ENCODE measurements at places on chromosomes 11 and 22. TPM values are rescaled to one million over a fixed set of nuclear protein-coding genes. Genes with fewer than 3 reads are reported as not detected.

The ANKRD49 gene
- 11.2 TPM for total RNA-seq

The TPBGL gene
- total RNA-seq, result not detected

The KLHL35 gene
- not detected for total RNA-seq

- no peak overlapping the region for H3K27ac ChIP-seq
- peaks cover 3% of the 10 kb centered on the region for H3K27me3 ChIP-seq
- H3K36me3 ChIP-seq, result no peaks in the 10 kb centered on the region
These were observed 27.9 kb downstream of the PIWIL4 start for GRCh38 chr11:94595076-94595475.

DNA sequence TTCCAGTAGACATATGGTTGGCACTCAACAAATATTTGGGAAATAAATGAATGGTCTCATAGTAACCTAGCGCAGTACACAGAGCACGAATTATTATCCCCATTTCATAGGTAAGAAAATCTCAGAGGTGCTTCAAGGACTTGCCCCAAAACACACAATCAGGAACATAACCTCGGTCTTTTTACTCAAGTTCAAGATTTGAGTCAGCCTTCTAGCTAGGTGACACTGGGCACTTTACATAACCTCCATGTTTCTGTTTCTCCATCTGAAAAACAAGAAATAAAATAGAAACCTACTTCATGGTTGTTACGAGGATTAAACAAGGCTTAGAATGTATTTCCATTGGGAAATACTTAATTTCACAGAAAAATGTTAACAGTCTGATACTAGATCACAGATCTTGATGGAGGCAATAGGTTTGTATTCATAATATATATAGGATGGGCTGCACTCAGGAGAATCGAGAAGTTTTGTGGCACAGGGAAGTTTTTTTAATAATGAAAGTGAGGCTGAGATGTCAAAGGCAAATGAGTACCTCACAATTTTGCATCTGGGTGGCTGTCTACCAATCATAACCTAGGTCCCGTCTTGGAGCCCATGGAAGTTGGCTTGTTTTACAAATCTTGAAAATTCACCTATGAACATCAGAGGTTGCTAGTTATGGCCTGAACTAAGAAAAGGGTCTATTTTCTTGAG is 147.4 kb upstream of the ZC3H12C start:
- H3K27ac ChIP-seq, result no peak overlapping the region
- H3K4me3 ChIP-seq, result no peak overlapping the region
- DNase-seq, result no peak
- no peaks in the 10 kb centered on the region for H3K27me3 ChIP-seq
- no peaks in the 10 kb centered on the region for H3K4me1 ChIP-seq

- no peak overlapping the region for H3K4me3 ChIP-seq
- no peaks in the 10 kb centered on the region for H3K36me3 ChIP-seq
- no peaks in the 10 kb centered on the region for H3K27me3 ChIP-seq
- no peak for DNase-seq
- H3K27ac ChIP-seq, result no peak overlapping the region
These were observed 687.8 kb downstream of the KCNA4 start for GRCh38 chr11:29328961-29329441.

DNA sequence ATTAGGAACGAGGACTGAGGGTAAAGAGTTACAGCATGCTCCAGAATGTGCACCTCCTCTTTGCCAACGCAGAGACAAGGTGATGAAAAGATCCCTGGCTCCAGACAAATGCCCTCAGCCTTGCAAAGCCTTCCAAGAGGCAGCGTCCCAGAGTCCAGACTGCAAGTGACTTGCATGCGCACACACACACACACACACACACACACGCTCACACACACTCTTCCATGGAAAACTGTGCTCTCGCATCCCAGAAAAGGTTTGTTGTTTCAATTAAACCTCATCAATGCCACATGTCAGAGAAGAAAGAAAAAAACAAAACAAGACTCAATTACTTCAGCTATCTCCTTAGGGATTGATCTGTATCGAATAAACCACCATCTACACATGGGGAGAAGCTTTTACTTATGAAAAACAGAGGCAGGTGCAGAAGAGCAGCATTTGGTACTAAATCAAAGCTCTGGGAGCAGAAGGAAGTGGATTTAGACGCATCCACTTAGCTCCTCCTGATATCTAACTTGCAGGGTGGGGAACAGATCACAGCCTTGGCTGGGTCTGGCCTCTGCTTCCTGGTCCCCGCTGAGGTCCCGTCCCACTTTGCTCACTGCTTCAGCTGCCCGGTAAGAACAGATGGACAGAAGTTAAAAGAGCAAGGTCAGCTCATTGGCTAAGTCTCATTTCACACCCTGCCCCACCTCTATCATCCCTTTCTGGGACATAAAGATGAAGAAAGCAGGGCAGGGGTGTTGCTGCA is 249.8 kb upstream of the BLID start:
- no peak for DNase-seq
- peak overlapping the region; percentile 66 for H3K27ac ChIP-seq
- H3K4me1 ChIP-seq, result no peaks in the 10 kb centered on the region
- no peaks in the 10 kb centered on the region for H3K36me3 ChIP-seq

DNA sequence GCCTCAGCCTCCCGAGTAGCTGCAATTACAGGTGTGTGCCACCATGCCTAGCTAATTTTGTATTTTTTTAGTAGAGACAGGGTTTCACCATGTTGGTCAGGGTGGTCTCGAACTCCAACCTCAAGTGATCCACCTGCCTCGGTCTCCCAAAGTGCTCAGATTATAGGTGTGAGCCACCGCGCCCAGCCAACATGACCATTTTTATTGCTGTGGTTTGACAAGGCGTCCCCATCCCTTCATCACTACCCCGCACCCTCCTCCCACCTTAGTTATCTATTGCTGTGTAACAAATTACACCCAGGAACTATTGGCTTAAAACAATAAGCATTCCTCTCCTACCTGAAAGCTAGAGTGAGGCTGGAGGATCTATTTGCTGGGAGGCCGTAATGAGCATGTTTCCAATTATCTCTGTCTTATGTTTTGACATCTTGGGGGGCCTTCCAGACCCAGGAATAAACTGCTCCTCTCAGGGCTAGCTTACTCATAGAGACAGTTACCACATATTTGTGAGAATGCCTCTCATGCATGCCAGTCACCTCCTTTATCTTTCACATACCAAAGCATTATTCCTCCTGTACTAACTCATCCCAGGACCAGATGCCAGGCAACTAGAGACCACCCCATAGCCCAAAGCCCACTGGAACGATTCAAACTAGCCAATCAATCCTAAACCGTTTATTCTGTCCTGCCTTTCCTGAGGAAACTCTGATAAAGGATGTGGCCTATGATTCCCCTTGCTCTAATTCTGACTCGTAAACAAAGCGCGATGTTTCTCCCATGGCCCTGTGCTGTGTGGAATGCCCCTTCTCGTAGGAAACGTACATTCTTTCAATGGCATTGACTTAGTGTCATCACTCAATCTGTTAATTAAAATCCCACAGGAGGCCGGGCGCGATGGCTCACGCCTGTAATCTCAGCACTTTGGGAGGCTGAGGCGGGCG is 19.4 kb downstream of the SNU13 start:
- H3K27ac ChIP-seq, result no peak overlapping the region
- no peak for DNase-seq
- H3K36me3 ChIP-seq, result peaks cover 30% of the 10 kb centered on the region
- no peak overlapping the region for H3K4me3 ChIP-seq
- H3K27me3 ChIP-seq, result no peaks in the 10 kb centered on the region
- H3K4me1 ChIP-seq, result no peaks in the 10 kb centered on the region

The PARVA gene
- total RNA-seq, result 36.5 TPM

Data from endodermal cell (in vitro differentiated cells).